ENCODE measurements at places on chromosomes 5 and 9.

- DNase-seq: peak; percentile 61
Observed at GRCh38 chr5:174459071-174459702, 265.2 kb upstream of the MSX2 start.

GRCh38 chr5:66788556-66788955 is 192.4 kb downstream of the MAST4 start:
- no peak for DNase-seq

GRCh38 chr9:93170571-93170970 is 13.4 kb upstream of the WNK2 start:
- DNase-seq: no peak

DNA sequence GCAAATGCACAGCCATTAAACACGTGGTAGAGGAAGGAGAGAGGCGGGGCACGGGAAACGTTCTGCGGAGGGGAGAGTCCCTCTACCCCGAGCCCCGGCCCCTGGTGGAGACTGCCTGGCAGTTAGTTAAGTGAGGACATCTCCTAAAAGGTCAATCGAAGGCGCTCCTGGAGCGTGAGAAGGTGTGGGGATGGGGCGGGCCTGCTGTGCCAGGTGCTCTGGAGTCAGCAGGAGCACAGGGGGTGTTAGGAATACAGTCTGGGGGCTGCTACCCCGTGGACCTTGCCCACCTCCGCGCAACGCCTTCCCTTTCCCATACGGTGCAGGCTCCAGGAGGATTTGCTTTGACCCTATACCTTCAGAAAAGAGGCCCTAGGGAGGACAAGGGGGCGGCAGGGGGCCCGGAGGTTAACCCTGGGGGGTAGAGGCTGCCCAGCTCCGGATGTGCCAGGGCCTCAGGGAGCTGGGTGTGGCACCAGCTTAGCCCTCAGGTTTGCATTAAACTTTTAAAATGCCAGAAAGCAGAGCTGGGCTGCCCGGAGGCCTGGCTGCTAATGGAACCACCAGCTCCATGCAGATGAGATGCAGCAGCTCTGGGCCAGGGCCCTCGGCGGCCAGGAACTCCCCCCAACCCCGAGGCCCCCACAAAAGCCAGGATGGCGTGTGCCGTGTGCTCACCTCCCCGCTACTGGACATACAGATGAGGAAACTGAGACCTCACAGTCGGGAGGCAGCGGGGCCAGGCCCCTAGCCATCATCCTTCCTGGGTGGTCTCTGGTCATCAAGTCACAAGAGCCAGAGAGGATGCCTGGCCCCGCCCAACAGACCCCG is 39.2 kb downstream of the NACC2 start:
- no peak for DNase-seq

- DNase-seq: no peak
Observed at GRCh38 chr5:91257301-91257700, 125.8 kb downstream of the ARRDC3 start.

DNA sequence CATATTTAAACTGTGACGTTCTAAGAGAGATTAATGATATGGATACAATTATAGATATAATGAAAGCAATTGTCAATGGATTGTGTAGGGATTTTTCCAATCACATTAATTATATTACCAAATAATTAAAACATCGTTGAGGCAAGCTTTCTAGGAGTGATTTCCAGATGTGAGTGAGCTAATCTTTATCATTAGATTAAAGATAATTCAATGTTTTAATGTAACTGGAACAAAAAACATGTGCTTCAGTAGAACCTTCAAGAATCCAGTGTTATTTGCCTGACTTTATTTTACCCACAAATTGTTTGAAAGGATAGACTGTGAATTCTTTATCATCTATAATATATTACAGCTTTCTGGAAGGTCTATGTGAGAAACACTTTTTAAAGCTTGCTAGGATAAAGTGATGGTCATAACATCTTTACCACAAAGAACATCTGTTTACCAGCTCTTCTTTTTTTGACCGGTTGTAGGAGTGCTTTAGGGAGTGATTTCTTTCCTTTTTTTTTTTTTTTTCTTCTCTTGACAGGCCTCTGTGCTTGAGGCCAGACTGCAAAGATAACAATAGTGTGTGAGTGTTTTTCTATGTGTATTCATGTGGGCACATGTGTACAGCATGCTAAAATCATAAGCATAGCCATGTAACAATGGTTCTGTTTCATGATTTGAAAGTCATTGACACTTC is 35.0 kb downstream of the SNCAIP start:
- DNase-seq: no peak

GRCh38 chr5:128427921-128428320 is 110.1 kb downstream of the FBN2 start:
- DNase-seq: no peak

DNA sequence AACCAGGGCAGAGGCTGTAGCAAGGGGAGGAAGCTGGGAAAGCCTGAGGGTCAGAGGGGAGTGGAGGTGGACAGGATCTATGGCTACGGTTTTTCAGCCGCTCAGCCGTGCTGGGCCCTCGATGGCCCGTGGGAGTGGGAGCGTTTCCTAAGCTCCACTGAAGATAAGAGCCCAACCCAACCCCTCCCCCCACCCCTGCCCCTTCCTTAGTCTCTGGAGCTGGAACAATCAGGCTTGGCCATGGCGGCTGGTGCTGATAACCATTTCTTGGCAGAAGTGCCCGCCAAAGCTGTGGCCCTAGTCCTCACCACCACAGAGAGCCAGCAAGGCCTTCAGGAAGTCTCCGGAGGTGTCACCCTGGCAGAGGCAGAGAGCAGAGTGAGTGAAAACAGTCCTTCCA is 20.3 kb upstream of the TNIP1 start:
- DNase-seq: no peak

- DNase-seq: no peak
Observed at GRCh38 chr5:19790829-19791466, 197.1 kb downstream of the CDH18 start.

GRCh38 chr9:96484521-96484931 is 34.6 kb downstream of the HABP4 start:
- DNase-seq: no peak

GRCh38 chr9:133845440-133845839 is 107.3 kb upstream of the SARDH start:
- DNase-seq: peak; percentile 62

DNA sequence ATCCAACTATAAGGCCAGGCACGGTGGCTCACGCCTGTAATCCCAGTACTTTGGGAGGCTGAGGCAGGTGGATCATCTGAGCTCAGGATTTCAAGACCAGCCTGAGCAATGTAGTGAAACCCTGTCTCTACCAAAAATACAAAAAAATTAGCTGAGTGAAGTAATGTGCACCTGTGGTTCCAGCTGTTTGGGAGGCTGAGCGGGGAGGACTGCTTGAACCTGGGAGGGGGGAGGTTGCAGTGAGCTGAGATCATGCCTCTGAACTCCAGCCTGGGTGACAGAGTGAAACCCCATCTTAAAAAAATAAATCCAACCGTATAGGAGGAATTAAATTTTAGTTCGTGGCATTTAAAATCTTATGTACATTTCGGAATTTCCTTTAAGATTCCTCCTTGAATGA is 123.4 kb downstream of the CDC42SE2 start:
- DNase-seq: no peak

DNA sequence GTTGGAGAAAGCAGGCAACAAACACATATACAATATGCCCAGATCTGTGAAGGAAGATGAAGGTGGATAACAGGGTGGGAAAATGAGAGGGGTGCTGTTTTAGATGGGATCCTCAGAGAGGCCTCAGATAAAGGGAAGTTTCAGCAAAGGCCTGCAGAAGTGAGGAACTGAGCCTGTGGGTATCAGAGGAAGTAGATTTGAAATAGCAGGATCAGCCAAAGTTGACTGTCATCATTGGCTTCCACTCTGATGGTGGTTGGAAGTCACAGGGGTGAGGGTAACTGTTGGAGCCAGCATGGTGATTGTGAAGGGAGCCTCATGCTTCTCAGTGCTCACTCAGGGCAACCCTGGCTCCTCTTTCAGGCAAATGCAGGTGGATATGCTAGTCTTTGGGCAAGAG is 607.2 kb upstream of the CLINT1 start:
- DNase-seq: no peak

- DNase-seq: no peak
Observed at GRCh38 chr9:72843520-72844439, 109.1 kb downstream of the ALDH1A1 start.

- DNase-seq: no peak
Observed at GRCh38 chr9:18678821-18679590, 205.1 kb downstream of the ADAMTSL1 start.

- DNase-seq: no peak
Observed at GRCh38 chr9:38058452-38059232, 10.4 kb downstream of the SHB start.

- DNase-seq: no peak
Observed at GRCh38 chr9:137807721-137808703, 69.6 kb upstream of the CACNA1B start.

DNA sequence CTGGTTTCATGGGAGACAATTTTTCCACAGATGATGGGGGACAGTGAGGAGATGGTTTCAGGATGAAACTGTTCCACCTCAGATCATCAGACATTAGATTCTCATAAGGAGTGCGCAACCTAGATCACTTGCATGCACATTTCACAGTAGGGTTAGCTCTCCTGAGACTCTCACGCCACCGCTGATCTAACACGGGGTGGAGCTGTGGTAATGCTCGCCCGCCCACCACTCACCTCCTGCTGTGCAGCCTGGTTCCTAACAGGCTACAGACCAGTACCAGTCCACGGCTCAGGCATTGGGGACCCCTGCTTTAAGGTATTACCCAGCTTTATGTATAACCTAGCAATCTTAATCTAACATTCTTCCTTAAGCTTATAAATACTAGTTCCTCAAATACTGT is 35.6 kb downstream of the TTC39B start:
- DNase-seq: no peak

- no peak for DNase-seq
Observed at GRCh38 chr5:64619609-64620008, 70.7 kb upstream of the SHISAL2B start.

DNA sequence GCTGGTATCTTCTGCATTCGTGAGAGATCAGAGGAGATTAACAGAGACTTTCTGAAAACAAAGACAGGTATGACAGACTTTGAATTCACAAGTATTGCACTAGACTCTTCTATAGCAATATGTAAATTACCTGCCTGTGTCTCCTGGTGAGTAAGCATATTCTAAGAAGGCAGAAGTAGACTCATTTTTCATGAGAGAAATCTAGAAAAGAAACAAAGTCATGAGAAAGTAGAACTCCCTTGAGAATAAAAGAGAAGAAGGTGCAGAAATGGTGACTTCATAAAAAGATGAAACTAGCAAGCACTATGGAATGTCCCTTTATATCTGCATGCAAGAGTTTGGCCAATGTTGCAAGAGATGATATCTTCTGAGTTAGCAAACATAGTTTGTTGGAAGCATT is 419.8 kb downstream of the DMRT2 start:
- DNase-seq: no peak

GRCh38 chr5:174315471-174315870 is 270.0 kb downstream of the NSG2 start:
- DNase-seq: no peak

DNA sequence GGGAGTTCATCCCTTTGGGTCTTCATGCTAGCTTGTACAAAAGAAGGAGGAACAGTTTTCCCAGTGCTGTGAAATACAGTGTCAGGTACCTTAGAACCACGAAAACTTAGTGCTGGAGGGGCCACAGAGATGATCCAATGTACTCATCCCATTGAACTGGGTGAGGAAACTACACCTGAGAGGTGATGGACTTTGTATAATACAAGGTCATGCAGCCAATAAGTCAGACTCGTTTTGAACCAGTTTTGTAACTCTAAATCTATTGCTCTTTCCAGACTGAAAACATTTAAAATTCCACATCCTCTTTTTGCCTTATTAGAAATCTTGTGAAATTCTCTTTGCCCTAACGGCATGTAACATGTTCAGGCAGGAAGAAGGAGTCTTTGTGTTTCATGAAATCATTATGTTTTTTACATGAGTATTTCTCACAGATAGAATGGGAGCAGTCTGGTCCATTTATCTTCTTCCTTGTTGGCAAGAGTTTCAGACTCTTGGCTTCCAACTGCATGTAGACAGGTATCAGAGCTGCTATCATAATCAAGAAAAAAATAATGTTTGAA is 146.8 kb upstream of the FBXL7 start:
- DNase-seq: no peak

- no peak for DNase-seq
Observed at GRCh38 chr5:92560698-92561401, 1020.2 kb downstream of the NR2F1-AS1 start.

- no peak for DNase-seq
Observed at GRCh38 chr5:83973925-83974815, 253.5 kb upstream of the HAPLN1 start.

DNA sequence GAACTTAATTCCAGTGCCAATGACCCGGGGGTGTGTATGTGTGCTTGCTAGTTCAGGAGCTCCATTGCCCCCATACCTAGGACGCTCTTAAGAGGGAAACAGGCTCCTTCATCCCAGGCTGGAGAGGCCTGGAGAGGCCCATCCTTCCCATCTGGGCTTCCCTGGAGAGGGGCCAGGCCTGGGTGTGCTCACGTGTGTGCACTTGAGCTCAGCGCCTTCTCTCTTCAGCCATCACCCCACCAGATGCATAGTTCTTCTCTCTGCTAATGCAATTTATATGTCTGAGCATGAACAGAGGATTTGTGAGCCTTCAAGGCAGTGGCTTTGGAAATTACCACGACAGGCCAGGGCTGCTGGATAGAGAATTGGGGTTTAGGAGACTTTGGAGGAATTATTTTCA is 48.6 kb upstream of the SHB start:
- peak; percentile 25 for DNase-seq

DNA sequence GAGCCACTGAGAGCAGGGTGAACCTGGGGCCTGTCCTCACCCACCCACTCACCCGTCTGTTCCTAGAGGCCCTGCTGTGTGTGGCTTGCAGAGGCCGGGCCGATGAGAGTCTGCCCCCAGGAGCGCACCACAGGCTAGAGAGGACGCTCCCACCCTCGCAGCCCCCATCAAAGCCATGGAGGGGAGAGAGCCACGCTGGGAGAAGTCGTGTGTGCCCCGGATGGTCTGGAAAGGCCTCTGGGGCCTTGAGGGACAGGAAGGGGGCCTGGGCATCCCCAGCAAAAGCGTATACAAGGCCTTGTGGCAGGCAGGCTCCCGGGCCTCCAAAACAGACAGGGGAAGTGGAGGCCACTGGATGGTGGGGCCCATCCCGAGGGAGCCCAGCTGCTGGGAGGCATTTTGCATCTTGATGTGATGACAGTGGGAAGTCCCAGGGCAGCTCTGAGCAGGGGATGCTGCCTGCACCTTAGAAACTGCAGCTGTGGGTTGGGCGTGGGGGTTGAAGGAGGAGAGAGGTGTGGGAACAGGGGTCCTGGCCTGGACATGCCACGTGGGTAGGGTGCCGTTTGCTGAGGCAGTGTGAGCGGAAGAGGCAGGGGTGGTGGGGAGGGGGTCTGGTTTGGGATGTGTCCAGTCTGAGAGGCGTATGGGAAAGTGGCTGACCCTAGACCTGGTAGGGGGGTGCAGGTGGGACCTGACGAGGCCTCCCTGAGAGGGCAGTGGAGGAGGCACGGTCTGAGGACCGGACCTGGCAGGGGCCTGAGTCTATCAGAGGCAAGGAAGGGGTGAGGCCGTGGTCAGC is 43.0 kb upstream of the NOTCH1 start:
- no peak for DNase-seq

- no peak for DNase-seq
Observed at GRCh38 chr5:1177826-1178528, 23.4 kb upstream of the SLC6A19 start.

GRCh38 chr5:15550502-15551112 is 50.6 kb downstream of the FBXL7 start:
- no peak for DNase-seq

Measured in ureter (tissue), 1 donor.